Stomach (tissue), 19 donors: ENCODE measurements at places on chromosomes 12 and 14. TPM values are rescaled to one million over a fixed set of nuclear protein-coding genes. Genes with fewer than 3 reads are reported as not detected.

DNA sequence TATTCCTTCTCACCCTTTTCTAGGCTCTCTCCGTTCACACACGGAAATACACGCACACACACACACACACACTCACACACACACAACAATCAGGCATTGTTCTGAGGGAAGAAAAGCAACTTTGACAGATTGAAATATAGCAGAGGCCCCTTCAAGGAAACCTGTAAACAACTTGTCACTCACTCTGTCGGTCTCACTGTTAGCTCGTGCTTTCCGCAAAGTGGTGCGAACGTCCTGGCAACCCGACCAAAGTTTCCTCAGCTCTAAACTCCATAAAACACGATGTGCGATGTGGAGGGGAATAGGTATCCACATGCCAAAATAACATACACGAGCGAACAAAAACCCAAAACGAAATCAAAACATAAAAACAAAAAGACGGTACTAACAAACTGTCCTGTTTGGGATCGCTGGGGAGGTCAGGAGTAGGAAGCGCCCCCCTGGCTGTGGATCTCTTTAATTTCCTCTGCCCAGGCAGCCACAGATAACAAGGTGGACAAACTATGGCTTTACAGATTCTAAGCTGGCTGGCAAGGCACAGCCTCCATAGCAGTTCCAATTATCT, 822 bp upstream of the SOX5 start:
- DNase-seq, result no peak

- DNase-seq, result peak; percentile 83
These were observed 25.7 kb downstream of the KLRK1 start for GRCh38 chr12:10363914-10364814.

DNA sequence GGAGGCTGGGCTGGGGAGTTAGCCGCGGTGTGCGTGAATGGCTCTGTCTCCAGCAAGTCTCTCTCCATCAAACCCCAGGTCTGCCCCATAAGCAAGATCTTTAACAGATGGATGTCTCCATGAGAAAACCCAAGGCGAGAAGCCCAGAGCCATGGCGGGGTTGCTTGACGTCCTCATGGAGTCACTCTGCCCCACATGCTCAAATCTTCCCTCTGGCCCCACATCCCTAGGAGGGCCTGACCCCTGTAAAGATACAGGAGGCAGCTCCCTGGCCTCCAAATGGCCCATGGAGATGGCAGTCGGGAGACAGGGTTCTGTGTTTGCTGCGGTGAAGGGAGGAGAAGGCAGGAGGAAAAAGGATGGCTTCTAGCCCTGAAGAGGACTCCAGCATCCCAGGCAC, 49.3 kb downstream of the C14orf132 start:
- no peak for DNase-seq

DNA sequence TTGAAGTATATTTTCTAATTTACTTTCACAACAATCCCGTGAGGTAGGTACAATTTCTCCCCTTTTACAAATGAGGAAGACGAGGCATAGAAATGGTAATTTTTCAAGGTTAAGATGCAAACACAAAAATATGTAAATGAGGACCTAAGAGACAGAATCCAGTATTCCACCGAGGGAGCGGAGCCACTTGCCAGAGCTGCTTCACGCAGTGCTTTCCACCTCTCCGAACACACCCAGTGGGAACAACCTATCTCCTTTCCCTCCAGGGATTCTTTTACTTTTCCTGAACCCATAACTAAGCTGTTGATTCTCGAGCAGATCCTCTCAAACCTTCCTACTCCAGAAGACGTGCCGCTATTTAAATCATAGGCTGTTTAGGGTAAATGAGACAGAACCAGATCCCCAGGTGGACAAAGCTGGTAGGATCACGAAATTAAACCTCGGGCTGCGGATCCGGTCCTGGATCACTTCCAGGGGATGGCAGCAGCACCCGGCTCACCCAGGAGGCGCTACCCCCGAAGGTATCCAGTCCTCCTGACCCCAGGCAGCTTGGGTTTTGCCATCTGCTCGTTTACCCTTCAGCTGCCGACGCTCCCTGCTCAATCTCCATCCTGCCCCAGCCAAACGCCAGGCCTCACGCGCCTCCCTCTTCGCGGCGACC, 1.5 kb downstream of the DDHD1 start:
- peak; percentile 39 for DNase-seq

- DNase-seq, result no peak
These were observed 4.1 kb upstream of the DHH start for GRCh38 chr12:49098703-49099102.

DNA sequence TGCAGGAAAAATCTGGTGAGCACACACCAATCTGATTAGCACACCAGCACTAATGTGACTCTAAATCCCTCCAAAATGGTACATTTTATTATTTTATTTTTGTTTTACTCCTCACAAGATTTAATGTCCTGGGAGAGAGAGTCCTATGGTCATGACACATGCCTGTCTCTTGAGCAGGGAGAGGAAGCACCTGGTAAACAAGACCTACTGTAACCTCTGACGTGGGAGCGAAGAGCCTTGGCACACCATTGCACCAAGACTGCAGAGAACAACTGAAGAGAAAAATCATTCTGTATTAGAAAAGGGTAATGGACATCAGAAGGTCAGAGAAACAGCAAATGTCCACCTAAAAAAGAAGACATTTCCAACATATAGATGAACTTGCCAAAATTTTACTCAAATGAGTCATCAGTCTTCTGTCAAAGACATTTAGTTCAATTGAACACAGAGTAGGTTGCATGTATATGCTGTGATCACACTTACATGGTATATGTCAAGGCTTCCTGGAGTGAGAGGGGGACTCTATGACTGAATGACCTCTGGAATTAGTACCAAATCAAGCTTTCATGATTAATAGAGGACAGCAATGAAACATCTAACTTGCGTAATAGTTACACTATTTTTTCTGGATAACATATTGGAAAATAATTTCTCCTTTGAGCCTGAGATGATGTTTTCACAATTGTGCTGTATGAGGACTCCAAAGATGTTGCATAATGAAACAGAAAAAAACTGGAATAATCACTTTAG, 186.9 kb upstream of the FLRT2 start:
- DNase-seq, result no peak

Gene GLIPR1L1
- total RNA-seq, result not detected

GRCh38 chr14:32372154-32372553, 43.1 kb downstream of the AKAP6 start:
- DNase-seq, result no peak

Gene BDKRB1
- 4.2 TPM for total RNA-seq

DNA sequence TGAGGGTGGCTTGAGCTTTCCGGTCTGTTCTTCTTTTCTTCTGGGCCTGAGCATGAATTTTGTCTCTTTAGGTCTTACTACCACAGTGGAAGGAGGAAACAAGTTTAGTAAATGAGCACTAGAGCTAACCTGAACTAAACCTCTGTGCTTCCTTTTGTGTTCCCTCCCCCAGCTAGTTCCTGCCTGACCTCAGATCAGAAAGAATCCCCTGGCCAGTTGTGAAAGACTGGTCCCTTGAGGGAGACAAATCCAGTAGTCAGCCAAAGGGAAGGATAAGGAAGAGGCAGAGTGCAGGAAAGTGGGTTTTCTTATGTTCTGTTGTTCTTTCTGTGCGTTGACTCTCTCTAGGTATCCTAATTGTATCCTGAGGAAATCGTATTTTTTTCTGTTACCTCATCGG, 17.5 kb downstream of the ZNF664 start:
- peak; percentile 44 for DNase-seq

DNA sequence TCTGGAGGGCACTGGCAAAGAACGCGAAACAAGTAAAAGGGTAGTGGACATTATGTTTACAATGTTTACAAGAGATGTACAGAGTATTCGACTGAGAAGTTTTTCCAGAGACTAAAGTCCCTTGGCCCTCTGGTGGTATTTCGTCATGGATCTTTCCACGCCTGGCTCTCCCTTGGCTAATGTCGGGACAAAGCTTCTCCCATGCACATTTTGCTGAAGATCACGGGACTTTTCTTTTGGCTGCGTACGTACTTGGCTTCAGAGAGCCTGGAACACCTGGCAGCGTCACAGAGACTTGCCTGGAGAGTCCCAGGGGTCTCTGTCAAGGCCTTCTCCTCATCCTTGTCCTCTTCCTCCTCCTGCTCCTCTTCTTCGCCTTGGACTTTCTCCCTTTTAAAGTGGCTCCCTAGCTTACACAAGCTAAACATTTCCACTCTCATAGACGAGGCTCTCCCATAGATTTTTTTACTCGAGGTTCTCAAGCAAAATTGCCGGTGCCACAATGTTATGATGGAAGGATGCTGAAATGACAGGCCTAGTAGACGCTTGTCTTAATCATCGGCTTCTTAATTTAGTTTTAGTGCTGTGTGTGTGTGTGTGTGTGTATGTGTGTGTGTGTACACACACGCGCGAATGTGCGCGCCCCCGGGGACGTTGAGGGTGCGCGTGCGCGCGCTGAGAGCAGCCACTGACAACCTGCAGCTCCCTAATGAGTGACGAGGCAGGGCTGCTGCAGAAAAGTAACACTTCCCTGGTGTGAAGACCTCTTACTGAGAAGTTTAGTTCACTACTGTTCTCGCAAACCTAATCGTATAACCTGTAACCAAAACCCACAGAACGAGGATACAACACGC, 4.9 kb upstream of the FOXG1 start:
- DNase-seq, result no peak

GRCh38 chr12:68602720-68603119, 8.0 kb upstream of the RAP1B start:
- DNase-seq, result no peak

Gene PPP4R4
- total RNA-seq, result 1.2 TPM

DNA sequence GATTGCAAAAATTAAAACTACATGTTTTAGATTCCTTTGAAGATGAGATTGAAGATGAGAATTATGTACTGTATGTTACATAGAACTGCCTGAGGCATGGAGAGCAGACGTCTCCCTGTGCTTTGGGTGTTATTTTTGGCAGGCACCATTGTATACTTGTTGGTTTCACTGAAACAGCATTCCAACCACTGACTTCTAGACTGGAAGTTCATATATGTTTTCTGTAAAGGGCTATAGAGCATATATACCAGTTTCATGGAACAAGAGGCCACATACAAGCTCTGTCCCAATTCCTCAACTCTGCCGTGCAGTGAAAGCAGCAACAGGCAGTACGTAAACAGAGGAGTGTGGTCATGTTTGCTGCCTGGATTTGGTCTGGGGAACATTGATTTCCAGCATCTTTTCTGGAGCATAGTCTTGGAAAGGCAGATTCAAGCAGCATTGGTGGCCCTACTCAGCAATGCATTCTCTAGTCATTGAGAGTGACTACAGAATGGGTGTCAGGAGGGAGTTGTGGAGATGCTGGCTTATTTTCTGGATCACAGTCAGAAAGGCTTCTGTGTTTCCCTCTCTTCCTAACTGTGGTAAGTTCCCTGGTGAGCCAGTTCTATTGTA, 57.6 kb upstream of the CNTN1 start:
- DNase-seq, result no peak

DNA sequence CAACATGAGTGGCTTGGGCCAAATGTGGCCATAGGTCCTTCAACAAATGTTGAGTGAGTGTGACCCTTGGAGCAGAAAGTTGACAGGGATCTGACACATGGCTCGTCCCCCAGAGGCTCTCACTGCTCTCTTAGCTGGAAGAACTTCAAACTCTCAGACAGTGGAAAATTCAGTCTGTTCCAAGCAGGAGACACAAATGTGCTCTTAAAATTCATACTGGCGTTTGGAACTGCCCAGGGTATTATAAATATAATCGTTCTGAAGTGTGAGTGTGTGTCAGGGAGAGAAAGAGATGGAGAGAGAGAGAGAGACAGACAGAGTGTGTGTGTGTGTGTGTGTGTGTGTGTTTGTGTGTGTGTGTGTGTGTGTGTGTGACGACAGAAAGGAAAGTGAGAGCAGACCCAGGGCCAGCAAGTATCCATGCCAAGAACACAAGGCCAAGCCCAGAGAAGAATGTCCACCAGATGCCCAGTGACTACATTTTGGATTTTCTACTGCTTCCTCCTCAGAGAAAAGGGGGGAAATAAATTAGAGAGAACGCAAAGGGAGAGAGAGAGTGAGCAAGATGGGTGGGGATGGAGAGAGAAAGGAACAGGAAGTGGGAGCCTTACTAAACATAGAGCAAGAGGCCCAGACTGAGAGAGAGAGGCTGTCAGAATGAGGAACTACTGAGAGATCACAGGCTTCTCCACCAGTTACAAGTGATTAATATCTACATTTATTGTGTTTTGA, 193.6 kb upstream of the NUDT4 start:
- DNase-seq, result peak; percentile 81

DNA sequence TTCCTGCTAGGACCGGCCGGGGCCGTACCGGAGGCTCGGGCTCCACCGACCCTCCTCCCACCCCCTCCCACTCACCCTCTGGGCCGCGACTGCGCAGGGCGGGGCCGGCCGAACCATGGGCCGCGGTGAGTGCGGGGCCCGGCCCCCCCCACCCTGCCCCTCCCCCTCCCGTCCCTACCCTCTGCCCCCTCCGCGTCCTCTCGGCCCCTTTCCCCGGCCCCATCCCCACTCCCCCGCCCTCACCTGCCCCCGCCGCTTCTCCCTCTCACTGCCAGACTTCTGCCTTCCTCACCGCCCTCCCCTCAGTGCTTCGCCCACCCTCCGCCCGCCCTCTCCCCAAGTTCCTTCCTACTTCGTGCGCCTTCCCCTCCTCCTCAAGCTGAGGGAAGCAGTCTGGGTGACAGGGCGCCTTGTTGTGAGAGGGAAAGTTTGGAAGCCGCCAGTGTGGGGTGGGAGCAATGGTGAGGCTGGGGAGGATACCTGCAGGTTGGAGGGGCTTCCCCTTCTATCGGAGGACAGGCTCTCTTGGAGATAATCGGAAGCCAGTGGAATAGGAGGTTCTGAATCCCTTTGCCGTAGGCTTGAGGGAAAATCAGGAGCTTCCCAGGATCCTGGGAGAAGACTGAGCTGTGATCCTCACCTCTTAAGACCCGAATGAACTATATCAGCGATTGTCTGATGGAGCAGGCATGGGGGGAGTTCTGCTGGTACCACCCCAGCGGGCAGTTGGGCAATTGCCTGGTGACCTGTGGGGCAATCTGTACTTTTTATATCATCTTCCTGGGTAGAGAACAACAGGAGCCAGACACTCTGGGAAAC, 472 bp downstream of the MBD6 start:
- DNase-seq, result peak; percentile 92

DNA sequence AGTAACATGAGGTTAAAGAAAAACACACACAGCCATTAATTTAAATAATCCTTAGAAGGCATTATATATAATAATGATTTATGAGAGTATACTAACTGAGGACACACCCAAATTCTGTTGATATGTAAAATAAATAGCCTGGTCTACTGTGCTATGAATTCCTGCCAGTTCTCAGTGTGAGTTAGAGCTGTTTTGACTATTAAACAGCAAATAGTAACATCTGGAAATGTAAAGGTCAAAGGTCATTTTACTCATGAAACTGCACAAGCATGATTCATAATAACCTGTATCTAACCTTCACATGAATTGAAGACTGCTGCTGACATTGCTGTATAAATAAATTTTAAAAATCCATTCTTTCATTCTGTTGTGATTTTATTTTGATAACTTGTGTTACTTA, 966.7 kb downstream of the SLC6A15 start:
- DNase-seq, result peak; percentile 35

- DNase-seq, result peak; percentile 44
These were observed 24.2 kb downstream of the CHST11 start for GRCh38 chr12:104480826-104481440.

DNA sequence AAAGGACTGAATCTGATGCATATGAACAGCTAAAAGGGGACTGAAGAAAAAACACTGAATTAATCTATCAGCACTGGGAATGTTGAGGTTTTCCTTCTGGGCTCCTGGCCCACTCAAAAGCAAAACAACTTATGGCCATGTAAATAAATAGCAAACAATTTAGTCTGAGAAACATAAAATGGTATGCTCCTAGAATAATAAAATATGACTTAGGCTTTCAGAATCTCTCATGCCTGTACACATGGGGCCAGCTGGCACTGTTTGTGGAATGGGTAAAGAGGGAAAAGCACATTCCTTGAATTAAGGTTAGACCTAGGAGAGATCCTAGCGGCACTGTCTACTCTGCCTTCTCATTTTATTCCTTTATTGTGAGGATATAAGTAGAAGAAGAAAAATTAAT, 6.2 kb downstream of the KLHDC2 start:
- DNase-seq, result no peak
